ENCODE measurements at places on chromosomes 7 and 10.

DNA sequence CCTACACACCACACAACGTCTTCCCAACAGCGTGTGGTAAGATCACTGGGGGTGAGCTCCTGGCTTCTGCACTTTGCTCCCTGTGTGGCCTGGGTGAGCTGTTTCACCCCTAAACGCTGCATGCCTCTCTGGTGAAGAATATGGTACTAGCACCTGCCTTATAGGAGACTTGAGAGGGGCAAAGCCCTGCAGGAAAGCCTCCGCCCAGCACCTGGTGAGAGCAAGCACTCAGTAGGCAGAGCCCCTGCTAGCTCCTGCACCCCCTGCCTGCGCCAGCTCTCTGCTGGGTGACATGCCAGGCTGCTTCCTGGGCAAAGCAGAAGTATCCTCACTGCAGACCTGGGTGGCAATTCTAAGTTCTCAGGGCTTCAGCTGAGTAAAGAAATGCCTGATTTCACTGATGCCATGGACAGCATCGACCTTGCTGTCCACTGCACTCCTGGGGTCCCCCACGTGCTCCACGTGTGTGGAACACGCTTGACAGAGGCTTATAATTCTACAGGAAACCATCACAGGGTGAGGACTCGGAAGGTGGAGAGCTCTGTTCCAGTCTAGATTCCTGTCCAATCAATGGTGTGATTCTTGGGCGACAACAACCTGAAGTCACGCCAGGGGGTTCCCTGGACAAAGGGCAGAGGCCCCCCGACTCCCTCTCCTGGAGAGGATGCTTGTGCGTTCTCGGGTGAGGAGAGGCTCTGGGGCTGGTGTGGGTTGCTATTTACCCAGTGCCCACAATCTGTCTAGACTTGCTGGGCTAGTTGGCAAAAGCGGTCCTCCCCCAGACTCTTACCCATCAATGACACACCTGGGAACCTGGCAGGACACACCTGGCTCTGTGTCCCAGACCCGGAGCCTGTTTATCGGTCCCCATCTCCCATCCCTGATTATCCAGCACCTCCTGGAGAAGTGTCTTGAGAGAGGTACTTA is 5.0 kb upstream of the CALML5 start:
- no peak for DNase-seq

DNA sequence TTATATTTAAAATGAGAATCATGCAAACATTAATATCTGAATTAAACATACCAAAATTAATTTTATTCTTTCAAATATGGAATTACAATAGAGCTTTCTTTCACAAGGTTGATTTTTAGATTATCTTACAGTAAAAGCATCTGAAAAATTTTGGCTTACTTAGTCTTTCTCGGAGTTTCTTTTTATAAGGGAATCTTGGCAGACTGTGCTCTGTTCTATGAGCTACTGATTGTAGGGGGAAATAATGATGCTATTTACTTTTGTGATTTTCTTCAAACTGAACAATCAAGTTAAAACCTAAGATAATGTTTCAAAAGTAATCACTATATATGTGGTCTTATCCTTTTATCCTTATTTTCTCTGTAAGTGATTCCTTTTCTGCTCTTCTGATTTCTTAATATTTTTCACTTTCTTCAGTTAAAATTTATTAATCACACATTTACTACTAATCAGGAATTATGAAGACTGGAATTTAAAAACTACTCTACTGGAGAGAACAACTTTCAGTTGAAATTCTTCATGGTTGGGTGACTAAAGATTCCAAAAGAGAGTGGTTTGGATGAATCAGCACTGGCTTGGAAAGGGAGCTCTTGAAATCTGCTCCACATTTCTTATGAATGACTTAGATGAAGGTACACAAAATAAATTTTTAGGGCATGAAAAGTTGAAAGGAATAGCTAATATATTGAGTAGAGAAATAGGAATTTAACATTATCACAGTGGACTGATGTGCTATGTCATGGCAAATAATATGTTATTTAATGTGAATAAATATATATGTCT is 103.9 kb downstream of the PPP1R9A start:
- no peak for DNase-seq

DNA sequence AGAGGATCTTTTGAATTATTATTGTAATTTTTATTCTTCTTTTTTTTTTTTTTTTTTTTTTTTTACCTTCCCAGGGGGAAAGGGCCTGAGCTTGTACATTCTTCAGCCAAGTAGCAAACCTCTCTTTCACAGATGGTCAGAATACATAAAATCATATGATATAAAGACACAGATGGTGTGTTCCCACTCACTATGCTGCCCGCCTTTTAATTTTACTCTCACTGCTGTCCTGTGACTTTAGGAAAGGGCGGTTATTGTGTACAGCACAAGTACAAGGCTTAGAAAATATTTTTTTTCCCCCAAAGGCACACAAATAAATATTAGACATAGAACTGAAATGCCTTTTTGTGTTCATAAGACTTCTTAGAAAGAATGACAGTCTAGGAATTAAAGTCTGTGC is 213.6 kb downstream of the RPS24 start:
- no peak for DNase-seq

DNA sequence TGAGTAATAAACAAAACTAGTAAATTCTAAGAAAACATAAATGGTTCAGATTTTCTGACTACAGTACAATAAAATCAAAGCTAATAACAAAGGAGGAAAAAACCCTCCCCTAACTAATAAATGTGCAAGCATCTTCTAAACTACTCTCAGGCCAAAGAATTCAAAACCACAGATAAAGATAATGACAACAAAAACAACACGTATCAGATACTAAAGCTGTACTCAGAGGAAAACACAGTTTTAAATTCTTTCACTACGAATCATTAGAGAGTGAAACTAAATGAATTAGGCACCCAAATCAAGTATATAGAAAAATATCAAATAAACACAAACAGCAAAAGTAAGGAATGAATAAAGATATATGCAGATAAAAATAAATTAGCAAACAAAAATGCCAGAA is 200.9 kb downstream of the TEX36 start:
- DNase-seq = no peak
